ENCODE measurements at places on chromosomes 5 and 9.
A peak's percentile ranks its signal among the peaks of the same experiment; 100 is the strongest.

GRCh38 chr5:132475497-132475882 is 15.1 kb downstream of the IRF1 start:
- peak overlapping the region; percentile 67 for H3K27ac ChIP-seq
- no peak overlapping the region for H3K4me3 ChIP-seq
- H3K36me3 ChIP-seq, result no peaks in the 10 kb centered on the region

- no peaks in the 10 kb centered on the region for H3K27me3 ChIP-seq
- DNase-seq, result no peak
- no peaks in the 10 kb centered on the region for H3K36me3 ChIP-seq
- no peak overlapping the region for H3K27ac ChIP-seq
- no peak overlapping the region for H3K4me3 ChIP-seq
- H3K4me1 ChIP-seq, result no peaks in the 10 kb centered on the region
These were observed 297.5 kb upstream of the TNC start for GRCh38 chr9:115415450-115415849.

DNA sequence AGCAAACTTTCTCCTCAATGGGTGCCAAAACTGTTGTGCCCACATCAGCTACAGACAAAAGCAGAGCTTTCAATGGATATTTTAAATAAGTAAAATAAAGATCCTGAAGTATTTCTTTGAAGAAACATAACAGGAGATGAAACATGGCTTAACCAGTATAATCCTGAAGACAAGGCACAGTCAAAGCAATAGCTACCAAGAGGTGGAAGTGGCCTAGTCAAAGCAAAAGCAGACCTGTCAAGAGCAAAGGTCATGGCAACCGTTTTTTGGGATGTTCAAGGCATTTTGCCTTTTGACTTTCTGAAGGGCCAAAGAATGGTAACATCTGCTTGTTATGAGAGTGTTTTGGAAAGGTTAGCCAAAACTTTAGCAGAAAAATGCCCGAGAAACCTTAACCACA is 77.9 kb downstream of the ANXA1 start:
- no peak overlapping the region for H3K4me3 ChIP-seq
- H3K27ac ChIP-seq, result no peak overlapping the region
- DNase-seq, result no peak
- no peaks in the 10 kb centered on the region for H3K4me1 ChIP-seq
- no peaks in the 10 kb centered on the region for H3K36me3 ChIP-seq
- no peaks in the 10 kb centered on the region for H3K27me3 ChIP-seq

DNA sequence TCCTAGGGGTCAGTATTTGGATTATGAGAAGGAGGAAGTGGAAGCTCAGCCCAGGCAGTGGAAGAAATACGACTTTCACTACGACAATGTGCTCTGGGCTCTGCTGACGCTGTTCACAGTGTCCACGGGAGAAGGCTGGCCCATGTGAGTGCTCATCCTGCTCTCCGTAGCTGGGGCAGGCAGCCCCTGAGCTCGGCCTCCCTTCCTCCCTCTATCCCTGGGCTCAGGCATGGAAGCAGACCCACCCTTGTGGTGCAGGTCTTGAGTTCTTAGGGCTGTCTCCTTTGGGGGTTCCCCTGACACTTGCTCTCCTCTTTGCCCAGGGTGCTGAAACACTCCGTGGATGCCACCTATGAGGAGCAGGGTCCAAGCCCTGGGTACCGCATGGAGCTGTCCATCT is 180.1 kb downstream of the CACNA1B start:
- no peaks in the 10 kb centered on the region for H3K4me1 ChIP-seq
- H3K4me3 ChIP-seq, result no peak overlapping the region
- no peaks in the 10 kb centered on the region for H3K36me3 ChIP-seq
- H3K27ac ChIP-seq, result no peak overlapping the region

GRCh38 chr5:9194509-9194908 is 351.4 kb downstream of the SEMA5A start:
- no peak overlapping the region for H3K27ac ChIP-seq
- H3K4me1 ChIP-seq, result peaks cover 4% of the 10 kb centered on the region
- peak; percentile 37 for DNase-seq
- H3K27me3 ChIP-seq, result no peaks in the 10 kb centered on the region
- H3K36me3 ChIP-seq, result no peaks in the 10 kb centered on the region
- H3K4me3 ChIP-seq, result no peak overlapping the region

GRCh38 chr9:125844611-125845010 is 97.4 kb downstream of the PBX3 start:
- H3K27ac ChIP-seq, result no peak overlapping the region
- no peaks in the 10 kb centered on the region for H3K36me3 ChIP-seq
- H3K4me3 ChIP-seq, result no peak overlapping the region
- no peaks in the 10 kb centered on the region for H3K27me3 ChIP-seq
- DNase-seq, result no peak
- H3K4me1 ChIP-seq, result peaks cover 31% of the 10 kb centered on the region

GRCh38 chr9:130918101-130918825 is 20.8 kb downstream of the FIBCD1 start:
- H3K27me3 ChIP-seq, result no peaks in the 10 kb centered on the region
- H3K36me3 ChIP-seq, result no peaks in the 10 kb centered on the region
- no peak overlapping the region for H3K4me3 ChIP-seq
- no peak for DNase-seq
- peaks cover 5% of the 10 kb centered on the region for H3K4me1 ChIP-seq
- H3K27ac ChIP-seq, result no peak overlapping the region

GRCh38 chr9:114724744-114725143 is 42.8 kb upstream of the TEX48 start:
- H3K27ac ChIP-seq, result no peak overlapping the region
- DNase-seq, result no peak
- H3K4me1 ChIP-seq, result no peaks in the 10 kb centered on the region
- no peaks in the 10 kb centered on the region for H3K36me3 ChIP-seq
- no peak overlapping the region for H3K4me3 ChIP-seq

- DNase-seq, result peak; percentile 81
- peaks cover 99% of the 10 kb centered on the region for H3K4me1 ChIP-seq
- peak overlapping the region; percentile 90 for H3K27ac ChIP-seq
- no peaks in the 10 kb centered on the region for H3K27me3 ChIP-seq
These were observed 15.1 kb downstream of the RXRA start for GRCh38 chr9:134341306-134341705.

- H3K4me1 ChIP-seq, result no peaks in the 10 kb centered on the region
- H3K27me3 ChIP-seq, result no peaks in the 10 kb centered on the region
- DNase-seq, result no peak
- no peaks in the 10 kb centered on the region for H3K36me3 ChIP-seq
These were observed 271.8 kb upstream of the SMARCA2 start for GRCh38 chr9:1743121-1743960.

GRCh38 chr5:148446611-148447010 is 62.9 kb downstream of the FBXO38 start:
- H3K4me1 ChIP-seq, result no peaks in the 10 kb centered on the region
- no peak for DNase-seq
- no peak overlapping the region for H3K27ac ChIP-seq
- H3K36me3 ChIP-seq, result peaks cover 20% of the 10 kb centered on the region
- no peak overlapping the region for H3K4me3 ChIP-seq
- no peaks in the 10 kb centered on the region for H3K27me3 ChIP-seq

DNA sequence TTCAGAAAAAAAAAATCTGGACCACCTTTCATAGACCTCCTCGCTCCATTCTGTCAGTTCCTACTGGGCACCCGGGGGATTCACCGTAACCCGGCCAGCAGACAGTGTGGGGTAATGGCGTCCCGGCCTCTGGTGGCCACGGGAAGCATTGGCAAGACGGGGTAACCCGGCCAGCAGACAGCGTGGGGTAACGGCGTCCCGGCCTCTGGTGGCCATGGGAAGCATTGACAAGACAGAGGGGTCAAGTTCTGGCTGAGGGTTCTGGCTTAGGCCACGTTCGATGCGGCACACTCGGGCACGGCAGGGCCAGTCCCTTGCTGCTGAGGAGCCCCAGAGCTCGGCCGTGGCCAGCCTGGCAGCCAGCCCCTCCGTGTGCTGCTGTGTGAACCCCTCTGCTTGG is 116.2 kb upstream of the RAPGEF1 start:
- peaks cover 4% of the 10 kb centered on the region for H3K36me3 ChIP-seq
- no peak overlapping the region for H3K4me3 ChIP-seq
- H3K4me1 ChIP-seq, result no peaks in the 10 kb centered on the region
- H3K27me3 ChIP-seq, result no peaks in the 10 kb centered on the region
- no peak overlapping the region for H3K27ac ChIP-seq

GRCh38 chr5:150649108-150650020 is 8.9 kb downstream of the SYNPO start:
- H3K27me3 ChIP-seq, result no peaks in the 10 kb centered on the region
- H3K36me3 ChIP-seq, result peaks cover 35% of the 10 kb centered on the region
- no peak for DNase-seq
- no peak overlapping the region for H3K4me3 ChIP-seq
- peaks cover 66% of the 10 kb centered on the region for H3K4me1 ChIP-seq

- no peak overlapping the region for H3K4me3 ChIP-seq
- H3K36me3 ChIP-seq, result no peaks in the 10 kb centered on the region
- H3K27me3 ChIP-seq, result no peaks in the 10 kb centered on the region
- H3K27ac ChIP-seq, result no peak overlapping the region
- no peak for DNase-seq
These were observed 33.8 kb upstream of the NEURL1B start for GRCh38 chr5:172607213-172607793.

DNA sequence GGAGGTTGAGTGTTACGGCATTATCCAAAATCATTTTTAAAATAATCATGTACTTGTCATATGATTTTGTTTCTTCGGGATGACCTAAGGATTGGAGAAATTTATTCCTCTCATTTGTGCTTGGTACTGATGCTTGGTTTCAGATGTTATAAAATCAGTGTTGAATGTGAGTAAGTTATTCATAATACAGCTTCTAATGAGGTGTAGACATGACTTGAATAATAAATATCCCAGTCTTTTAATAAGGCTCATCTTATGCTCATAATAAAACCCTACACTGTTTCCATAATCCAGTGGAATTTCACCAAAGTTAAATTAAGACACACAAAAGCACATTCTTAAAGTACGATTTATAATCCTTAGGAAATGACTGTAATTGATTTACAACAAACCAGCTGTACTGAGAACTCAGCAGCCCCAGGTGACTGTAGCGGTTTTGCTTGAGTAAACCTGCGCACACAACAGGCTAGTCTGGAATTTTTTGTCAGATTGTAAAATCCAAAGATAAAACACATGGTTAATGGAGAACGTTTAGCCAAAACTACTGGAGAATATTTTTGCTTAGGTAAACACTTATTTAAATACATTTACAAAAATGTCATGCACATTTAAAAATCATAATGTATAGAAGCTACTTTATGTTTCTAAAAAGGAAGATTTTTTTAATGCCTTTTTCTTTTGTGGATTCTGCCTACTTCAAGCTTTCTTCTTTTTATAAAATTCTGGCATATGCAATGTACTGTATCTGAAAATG is 609.8 kb upstream of the GRAMD2B start:
- H3K27ac ChIP-seq, result no peak overlapping the region
- H3K4me3 ChIP-seq, result no peak overlapping the region
- no peak for DNase-seq

DNA sequence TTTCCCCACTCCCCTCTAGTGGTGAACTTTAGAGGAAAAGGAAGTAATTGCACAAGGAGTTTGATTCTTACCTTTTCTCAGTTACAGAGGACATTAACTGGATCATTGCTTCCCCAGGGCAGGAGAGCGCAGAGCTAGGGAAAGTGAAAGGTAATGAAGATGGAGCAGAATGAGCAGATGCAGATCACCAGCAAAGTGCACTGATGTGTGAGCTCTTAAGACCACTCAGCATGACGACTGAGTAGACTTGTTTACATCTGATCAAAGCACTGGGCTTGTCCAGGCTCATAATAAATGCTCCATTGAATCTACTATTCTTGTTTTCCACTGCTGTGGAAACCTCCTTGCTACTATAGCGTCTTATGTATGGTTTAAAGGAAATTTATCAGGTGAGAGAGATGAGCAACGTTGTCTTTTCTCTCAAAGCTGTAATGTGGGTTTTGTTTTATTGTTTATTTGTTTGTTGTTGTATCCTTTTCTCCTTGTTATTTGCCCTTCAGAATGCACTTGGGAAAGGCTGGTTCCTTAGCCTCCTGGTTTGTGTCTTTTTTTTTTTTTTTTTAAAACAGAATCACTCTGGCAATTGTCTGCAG is 25.3 kb downstream of the SLC22A5 start:
- H3K27ac ChIP-seq, result no peak overlapping the region
- peaks cover 14% of the 10 kb centered on the region for H3K4me1 ChIP-seq
- peak; percentile 64 for DNase-seq
- no peaks in the 10 kb centered on the region for H3K27me3 ChIP-seq

- H3K36me3 ChIP-seq, result no peaks in the 10 kb centered on the region
- H3K4me3 ChIP-seq, result no peak overlapping the region
- no peaks in the 10 kb centered on the region for H3K27me3 ChIP-seq
These were observed 143.8 kb upstream of the MAP3K1 start for GRCh38 chr5:56671571-56671970.

- DNase-seq, result no peak
- no peaks in the 10 kb centered on the region for H3K36me3 ChIP-seq
- peaks cover 54% of the 10 kb centered on the region for H3K27me3 ChIP-seq
- H3K4me1 ChIP-seq, result no peaks in the 10 kb centered on the region
- H3K4me3 ChIP-seq, result no peak overlapping the region
- H3K27ac ChIP-seq, result no peak overlapping the region
These were observed 57.5 kb upstream of the OLFM1 start for GRCh38 chr9:135029871-135030565.

DNA sequence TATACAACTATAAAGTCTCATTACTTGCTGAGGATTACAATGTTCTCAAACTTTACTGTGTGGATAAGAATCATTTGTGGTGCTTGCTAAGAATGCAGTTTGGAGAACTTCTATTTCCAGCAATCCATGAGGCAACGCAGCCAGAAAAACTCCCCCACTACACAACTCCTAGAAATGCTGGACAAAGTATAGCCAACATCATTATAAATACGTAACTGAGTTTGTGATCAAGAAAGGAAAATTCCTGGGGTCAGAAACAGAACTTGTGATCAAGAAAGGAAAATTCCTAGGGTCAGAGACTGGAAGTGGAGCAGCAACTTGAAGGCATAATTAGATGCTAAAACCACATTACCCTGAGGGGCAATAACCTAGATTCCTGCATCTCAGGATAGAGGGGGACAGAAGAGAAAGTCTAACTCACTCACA is 81.1 kb downstream of the MAT2B start:
- H3K36me3 ChIP-seq, result no peaks in the 10 kb centered on the region
- no peak for DNase-seq
- H3K27ac ChIP-seq, result no peak overlapping the region

- peak overlapping the region; percentile 90 for H3K4me3 ChIP-seq
- DNase-seq, result no peak
- H3K4me1 ChIP-seq, result peaks cover 33% of the 10 kb centered on the region
These were observed 3.1 kb downstream of the EGR1 start for GRCh38 chr5:138468133-138468965.

- DNase-seq, result no peak
- H3K27me3 ChIP-seq, result no peaks in the 10 kb centered on the region
- H3K27ac ChIP-seq, result no peak overlapping the region
- no peaks in the 10 kb centered on the region for H3K36me3 ChIP-seq
- H3K4me3 ChIP-seq, result no peak overlapping the region
- H3K4me1 ChIP-seq, result no peaks in the 10 kb centered on the region
These were observed 135.2 kb downstream of the PTTG1 start for GRCh38 chr5:160556846-160557245.
